Right atrium auricular region (tissue), 2 donors: ENCODE measurements at places on chromosomes 12 and 14.
A peak's percentile ranks its signal among the peaks of the same experiment; 100 is the strongest.

GRCh38 chr14:91918186-91918883, 29.2 kb downstream of the FBLN5 start:
- H3K27ac ChIP-seq, result peak overlapping the region; percentile 58
- H3K4me1 ChIP-seq, result peaks cover 19% of the 10 kb centered on the region
- no peaks in the 10 kb centered on the region for H3K27me3 ChIP-seq
- no peaks in the 10 kb centered on the region for H3K36me3 ChIP-seq
- no peak for DNase-seq

GRCh38 chr12:5478081-5478706, 46.3 kb downstream of the NTF3 start:
- no peak overlapping the region for H3K4me3 ChIP-seq
- DNase-seq, result no peak
- no peaks in the 10 kb centered on the region for H3K4me1 ChIP-seq
- no peaks in the 10 kb centered on the region for H3K27me3 ChIP-seq

DNA sequence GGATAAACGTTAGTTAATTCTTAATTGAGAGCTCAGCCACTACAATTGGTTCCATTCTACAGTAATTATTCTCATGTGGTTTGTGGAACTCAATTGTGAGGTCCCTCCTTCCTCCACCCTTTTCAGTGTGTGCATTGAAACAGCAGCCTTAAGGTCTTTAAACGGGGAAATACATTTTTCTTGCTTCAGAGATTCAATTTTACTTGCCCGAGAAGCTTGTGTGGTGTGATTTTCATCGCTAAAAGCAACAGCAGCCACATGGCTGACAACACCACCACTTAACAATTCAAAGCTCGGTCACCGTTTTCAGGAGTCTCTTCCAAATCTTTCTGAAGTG, 733 bp upstream of the PPFIBP1 start:
- DNase-seq, result no peak
- H3K4me1 ChIP-seq, result no peaks in the 10 kb centered on the region
- no peaks in the 10 kb centered on the region for H3K36me3 ChIP-seq
- H3K4me3 ChIP-seq, result peak overlapping the region; percentile 76
- H3K27me3 ChIP-seq, result no peaks in the 10 kb centered on the region

DNA sequence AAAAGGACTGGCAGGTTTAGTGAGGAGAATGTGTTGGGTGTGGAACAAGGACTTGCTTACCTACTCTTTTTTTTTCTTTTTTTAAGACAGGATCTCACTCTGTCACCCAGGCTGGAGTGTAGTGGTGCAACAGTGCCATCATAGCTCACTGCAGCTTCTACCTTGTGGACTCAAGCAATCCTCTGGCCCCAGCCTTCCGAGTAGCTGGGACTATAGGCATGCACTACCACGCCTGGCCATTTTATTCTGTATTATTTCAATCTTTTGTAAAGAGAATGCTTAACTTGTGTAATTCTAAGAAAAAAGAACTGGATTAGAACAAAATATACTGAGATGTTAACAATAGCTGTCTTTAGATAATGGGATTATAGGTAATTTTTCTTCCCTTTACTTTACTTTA, 1.9 kb upstream of the VRTN start:
- H3K4me3 ChIP-seq, result no peak overlapping the region
- no peaks in the 10 kb centered on the region for H3K4me1 ChIP-seq
- no peaks in the 10 kb centered on the region for H3K36me3 ChIP-seq

DNA sequence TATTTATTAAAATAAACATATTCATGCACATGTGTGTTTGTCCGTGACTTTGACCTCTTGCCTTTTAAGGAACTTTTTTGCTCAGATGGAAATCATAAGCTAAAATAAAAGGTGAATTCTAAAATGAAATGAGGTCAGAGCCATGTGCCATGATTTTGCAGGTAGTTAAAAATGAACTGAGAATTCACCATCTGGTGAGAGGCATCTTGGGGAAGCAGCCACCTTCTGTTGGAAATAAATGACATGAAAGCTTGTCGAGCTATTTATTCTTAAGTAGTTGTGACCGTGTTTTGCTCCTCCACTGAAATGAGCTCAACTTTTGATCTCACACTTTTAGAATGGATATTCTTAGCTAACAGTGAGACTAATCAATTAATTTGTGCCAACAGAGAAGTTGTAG, 56.8 kb upstream of the CNOT2 start:
- DNase-seq, result no peak
- H3K36me3 ChIP-seq, result no peaks in the 10 kb centered on the region
- no peak overlapping the region for H3K27ac ChIP-seq
- H3K4me1 ChIP-seq, result no peaks in the 10 kb centered on the region
- H3K27me3 ChIP-seq, result no peaks in the 10 kb centered on the region

DNA sequence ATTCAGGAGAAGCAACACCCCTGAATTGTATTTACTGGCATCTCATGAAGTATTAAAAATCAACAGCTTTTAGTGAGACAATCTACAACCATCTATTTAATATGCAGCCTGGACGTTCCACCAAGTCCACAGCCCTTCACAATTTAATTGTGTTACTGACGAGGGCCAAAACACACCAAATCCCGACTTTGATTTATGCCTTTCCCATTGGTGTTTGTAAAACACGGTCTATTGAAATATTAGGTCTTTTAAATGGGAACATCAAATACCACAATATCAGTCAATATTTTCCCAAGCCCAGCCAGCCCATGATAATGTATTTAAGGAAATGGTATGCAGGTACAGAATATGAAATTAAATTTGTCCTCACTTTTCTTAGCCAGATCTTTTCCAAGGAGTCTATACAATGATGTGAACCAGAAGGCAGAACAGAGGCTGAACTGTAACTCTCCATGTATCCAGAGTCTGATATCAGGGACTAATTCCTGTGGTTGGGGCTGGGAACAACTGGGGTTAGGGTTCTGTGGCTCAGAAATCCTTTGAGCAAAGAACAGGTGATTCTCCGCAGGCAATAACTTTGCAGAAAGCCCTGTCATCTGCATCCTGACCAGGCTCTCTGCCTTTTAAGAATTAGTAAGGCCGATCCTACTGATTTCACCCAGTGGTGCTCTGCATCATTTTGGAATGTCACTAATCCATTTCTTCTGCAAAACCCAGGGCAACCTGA, 179.3 kb upstream of the GZMB start:
- no peaks in the 10 kb centered on the region for H3K27me3 ChIP-seq
- H3K4me3 ChIP-seq, result no peak overlapping the region
- H3K36me3 ChIP-seq, result no peaks in the 10 kb centered on the region
- no peak overlapping the region for H3K27ac ChIP-seq

DNA sequence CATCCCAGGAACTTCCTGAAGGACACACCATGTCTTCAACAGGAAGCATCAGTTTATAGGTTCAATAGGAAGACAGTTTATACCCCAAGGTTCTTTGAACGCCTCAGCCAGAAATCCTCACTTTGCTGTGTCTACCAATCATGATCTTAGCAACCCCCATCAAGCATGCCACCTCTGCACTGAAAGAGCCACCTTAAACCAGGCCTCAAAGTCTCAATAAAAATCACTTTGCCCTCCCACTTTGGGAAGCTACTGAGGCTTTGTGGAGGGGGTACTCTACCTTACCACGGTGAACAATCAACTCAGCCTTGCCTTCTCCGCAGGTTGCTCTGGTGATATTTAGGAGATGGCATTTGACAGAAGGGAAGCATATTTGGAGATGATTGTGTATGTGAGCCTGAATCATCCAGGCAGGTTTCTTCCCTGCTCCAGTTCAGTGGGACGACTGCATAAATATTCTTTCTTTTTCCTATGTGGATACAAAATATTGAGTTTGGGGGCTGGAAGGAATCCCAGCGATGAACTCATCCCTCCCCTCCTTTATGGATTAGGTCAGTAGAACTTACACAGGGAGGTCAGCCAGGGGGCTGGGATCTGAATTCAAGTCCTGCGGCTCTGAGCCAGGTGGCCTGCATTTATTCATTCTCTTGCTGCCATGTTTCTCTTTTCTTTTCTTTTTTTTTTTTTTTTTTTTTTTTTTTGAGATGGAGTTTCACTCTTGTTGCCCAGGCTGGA, 42.8 kb upstream of the VASH1 start:
- DNase-seq, result no peak
- no peaks in the 10 kb centered on the region for H3K36me3 ChIP-seq
- no peaks in the 10 kb centered on the region for H3K27me3 ChIP-seq
- no peak overlapping the region for H3K4me3 ChIP-seq
- H3K4me1 ChIP-seq, result peaks cover 71% of the 10 kb centered on the region

- H3K4me1 ChIP-seq, result no peaks in the 10 kb centered on the region
- DNase-seq, result no peak
- H3K27me3 ChIP-seq, result no peaks in the 10 kb centered on the region
- no peak overlapping the region for H3K4me3 ChIP-seq
These were observed 14.5 kb upstream of the NAV3 start for GRCh38 chr12:77816196-77816595.

DNA sequence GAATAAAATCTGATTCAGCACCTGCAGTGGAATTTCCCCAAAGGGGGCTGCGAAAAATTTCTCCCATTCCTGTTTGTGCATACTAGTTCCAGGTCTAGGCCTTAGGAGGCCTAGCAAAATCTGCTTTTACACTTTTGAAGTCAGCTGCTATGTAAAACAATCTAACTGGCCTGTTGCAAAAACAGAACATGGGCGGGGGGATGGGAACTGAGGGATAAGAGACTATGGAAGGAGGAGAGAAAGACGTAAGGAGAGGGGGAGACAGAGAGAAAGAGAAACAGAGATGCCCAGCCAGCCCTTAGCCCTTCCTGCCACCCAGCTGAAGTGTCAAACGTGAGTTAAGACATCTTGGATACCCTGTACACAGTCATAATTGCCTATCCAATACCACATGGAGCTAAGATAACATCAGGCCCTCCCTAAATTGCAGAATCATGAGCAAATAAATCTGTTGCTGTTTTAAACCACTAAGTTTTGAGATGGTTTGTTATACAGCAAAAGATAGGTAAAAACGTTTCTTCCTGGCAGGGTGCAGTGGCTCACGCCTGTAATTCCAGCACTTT, 45.6 kb downstream of the SPTLC2 start:
- no peak overlapping the region for H3K27ac ChIP-seq
- H3K27me3 ChIP-seq, result no peaks in the 10 kb centered on the region
- H3K4me3 ChIP-seq, result no peak overlapping the region
- DNase-seq, result no peak

DNA sequence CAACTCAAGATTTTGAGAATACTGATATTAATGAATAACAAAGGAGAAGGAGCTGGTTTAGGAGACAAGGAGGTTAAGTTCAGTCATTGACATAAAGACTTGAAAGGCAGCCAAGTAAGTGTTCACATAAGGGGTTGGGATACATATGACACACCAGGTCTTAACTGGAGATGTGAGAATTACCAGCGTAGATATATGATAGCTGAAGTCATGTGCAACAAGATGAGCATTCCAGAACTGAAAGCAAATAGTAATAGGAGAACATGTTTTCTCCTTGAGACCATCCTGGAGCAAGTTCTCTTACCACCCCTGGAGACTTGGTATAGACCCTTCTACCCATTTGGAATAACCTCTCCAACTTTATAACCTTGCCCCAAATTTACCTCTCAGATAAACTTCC, 43.3 kb upstream of the NPFF start:
- H3K36me3 ChIP-seq, result peaks cover 45% of the 10 kb centered on the region
- no peak overlapping the region for H3K4me3 ChIP-seq
- H3K27ac ChIP-seq, result no peak overlapping the region
- no peaks in the 10 kb centered on the region for H3K4me1 ChIP-seq
- H3K27me3 ChIP-seq, result no peaks in the 10 kb centered on the region
- no peak for DNase-seq
